Stimulated activated CD4-positive, alpha-beta T cell treated with anti-CD3 and anti-CD28 coated beads, Interleukin-4, amount 100 ng/mL, for 48 hours (primary cell): ENCODE measurements at places on chromosomes 13 and 19.

DNA sequence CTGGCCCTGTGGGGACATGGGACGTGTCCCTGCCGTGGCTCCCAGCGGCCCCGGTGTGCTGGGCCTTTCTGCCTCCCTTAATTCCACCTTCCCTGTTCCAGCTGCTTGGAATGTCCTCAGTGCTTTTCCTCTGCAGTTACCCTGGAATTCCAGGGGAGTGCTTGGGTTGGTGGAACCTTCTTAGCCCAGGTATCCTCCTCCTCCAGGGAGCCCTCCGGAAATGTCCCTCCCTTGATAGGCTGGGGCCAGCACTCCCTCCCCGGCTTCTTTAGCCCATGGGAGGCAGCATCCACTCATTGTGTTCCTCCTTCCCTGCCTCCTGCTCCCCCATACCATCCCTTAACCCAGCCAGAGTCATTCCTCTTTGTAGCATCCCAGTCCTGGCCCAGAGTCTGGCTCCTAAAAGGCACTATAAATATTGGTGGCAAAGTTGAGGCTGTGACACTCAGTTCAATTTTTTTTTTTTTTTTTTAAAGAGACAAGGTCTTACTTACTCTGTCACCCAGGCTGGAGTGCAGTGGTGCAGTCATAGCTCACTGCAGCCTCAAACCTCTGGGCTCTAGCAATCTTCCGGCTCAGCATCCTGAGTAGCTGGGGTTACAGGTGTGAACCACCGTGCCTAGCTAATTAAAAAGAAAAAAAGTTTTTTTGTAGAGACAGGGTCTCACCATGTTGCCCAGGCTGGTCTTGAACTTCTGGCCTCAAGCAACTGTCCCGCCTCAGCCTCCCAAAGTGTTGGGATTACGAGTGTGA is 13.7 kb upstream of the SLC7A10 start:
- DNase-seq, result no peak

- no peak for DNase-seq
These were observed 435.3 kb upstream of the HTR2A start for GRCh38 chr13:47332149-47332548.

DNA sequence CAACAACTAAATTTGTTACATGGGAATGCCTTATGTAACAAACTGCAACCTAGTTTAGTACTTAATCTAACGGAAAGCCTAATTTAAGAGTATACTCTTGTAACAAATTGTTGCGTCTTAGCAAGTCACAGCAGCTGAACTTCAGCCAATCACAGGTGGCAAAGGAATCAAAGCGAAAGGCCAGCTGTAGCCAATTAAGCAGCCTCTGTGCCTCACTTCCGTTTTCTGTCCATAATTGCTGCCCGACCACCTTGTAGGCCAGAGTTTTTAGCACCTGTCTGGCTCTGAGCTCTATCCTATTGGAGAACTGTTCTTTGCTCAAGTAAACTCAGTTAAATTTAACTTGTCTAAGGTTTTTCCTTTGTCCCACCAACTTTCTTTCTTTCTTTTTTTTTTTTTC is 18.1 kb upstream of the HSPH1 start:
- no peak for DNase-seq

DNA sequence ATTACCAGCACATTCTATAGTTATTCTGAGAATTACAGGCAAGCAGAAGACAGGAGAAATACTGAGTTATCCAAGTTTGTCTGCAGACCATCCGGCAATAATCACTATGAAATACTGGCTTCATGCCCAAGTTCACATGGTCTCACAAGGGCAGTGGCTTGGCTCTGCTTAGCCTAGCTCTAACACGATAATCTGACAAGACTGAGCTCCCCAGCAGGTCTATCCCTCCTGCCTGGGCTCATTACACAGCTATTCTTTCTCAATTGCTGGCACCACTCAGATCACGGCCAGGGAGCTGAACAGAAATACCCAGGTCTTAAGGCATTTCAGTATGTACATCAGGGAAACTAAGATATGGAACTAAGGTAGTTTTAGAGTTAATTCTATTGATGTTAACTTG is 361.6 kb upstream of the PCDH20 start:
- no peak for DNase-seq

DNA sequence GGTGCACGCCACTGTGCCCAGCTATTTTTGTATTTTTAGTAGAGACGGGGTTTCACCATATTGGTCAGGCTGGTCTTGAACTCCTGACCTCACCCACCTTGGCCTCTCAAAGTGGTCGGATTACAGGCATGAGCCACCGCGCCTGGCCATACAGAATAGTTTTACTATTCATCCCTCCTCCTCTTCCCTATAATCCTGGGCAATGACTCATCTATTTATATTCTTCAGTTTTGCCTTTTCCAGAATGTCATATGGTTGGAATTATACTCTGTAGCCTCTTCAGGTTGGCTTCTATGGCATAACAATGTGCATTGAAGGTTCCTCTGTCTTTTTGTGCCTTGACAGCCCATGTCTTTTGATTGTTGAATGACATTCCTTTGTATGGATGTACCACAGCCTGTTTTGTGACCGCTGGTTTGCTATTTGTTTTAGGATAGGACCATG is 22.2 kb upstream of the LRP3 start:
- no peak for DNase-seq

DNA sequence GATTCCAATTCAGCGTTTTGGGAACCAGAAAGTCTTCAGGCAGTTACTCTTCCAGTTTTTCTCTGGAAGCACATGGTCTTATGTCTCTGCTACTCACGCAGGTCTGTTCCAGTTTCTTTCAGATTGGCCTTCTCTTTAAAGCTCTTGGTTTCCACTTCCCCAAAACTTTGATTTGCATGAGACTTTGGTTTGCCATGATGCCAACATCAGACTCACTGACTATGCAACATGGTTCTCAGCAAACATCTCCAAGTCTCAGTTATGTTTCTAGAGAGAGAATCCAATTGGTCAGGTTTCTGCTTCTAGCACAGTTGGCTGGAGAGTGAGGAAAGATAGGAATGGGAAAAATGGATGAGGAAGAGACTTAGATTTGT is 3.1 kb downstream of the AKAP11 start:
- DNase-seq, result no peak

DNA sequence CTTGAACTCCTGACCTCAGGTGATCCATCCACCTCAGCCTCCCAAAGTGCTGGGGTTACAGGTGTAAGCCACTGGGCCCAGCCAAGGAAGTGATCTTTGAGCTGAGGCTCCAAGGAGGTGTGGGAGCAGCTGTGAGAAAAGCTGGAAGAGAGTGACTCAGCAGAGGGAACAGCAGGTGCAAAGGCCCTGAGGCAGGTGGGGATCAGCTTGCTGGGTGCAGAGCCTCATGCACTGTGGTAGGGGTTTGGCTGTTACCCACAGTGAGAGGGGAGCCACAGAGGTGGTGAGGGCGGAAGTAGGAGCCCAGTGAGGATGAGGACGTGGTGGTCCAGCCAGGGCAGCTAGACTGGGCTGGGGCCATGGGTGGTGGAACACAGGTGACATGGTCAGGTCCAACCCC is 6.5 kb downstream of the NPAS1 start:
- no peak for DNase-seq

DNA sequence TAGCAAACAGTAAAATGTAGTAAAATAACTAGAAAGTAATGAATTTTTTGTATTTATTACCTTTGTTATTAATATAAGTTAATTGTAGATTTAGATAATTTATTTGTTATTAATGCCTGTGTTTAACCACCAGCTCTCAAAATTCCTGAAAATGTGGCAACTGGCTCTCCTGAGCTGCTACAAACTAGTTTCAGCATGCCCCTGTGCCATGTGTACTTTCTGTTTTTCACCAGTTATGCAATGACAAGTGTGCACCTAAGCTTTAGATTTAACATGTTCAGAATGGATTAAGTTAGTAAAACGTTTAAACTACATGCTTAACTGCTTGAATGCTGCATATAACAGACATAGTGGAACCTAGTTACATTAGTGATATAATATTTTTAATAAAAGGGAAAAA is 88.1 kb downstream of the POSTN start:
- DNase-seq, result no peak

GRCh38 chr19:36482876-36483275 is 6.5 kb downstream of the ZNF566 start:
- DNase-seq, result no peak

DNA sequence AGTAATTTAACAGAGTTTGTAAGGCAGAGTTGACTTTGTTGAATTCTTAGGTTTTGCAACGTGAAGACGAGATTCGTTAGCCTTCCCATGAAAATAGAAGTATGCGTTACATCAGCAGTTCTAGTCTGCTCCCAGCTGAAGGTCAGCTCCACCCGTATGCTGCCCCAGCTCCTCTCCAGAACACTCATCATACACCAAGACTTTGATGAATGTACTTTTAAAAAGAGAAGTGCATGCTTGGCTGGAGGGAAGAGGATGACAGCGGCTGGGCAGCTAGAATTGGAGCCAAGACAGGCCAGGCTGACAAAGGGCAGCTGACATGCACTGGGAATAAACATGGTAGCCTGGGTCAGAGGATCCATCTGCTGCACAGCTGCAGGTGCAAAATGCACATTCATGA is 166.3 kb upstream of the ARGLU1 start:
- DNase-seq, result no peak
